ENCODE measurements at places on chromosomes 5 and 9. TPM values are rescaled to one million over a fixed set of nuclear protein-coding genes. Genes with fewer than 3 reads are reported as not detected.

Gene NR5A1
- total RNA-seq: not detected

Gene LCN9
- not detected for total RNA-seq

Gene C9
- total RNA-seq: not detected

Gene GLDC
- 14.1 TPM for total RNA-seq

Gene TICAM2
- total RNA-seq: 1.3 TPM

Gene RNF224
- total RNA-seq: 0.36 TPM

Gene CA9
- 6.6 TPM for total RNA-seq

Gene HSD17B3
- total RNA-seq: not detected

Gene TMEM252
- total RNA-seq: not detected

Gene ZNF474
- 0.12 TPM for total RNA-seq

Gene CACFD1
- total RNA-seq: 5.0 TPM

Gene KIF24
- 3.4 TPM for total RNA-seq

Gene IL13
- total RNA-seq: not detected

Gene EFCAB9
- total RNA-seq: not detected

Gene PCDHA1
- 0.48 TPM for total RNA-seq

Gene TAF1L
- total RNA-seq: not detected

Gene ENTPD2
- total RNA-seq: 1.0 TPM

Gene AK8
- 1.4 TPM for total RNA-seq

Gene DOK3
- total RNA-seq: 4.2 TPM

Gene IFNA5
- total RNA-seq: not detected

All from A549 treated with ZK216348 at 1 μM for 4 hours (cell line).